PC-9 (cell line): ENCODE measurements at places on chromosomes 5 and 9.

- peak; percentile 30 for DNase-seq
- H3K4me1 ChIP-seq: peaks cover 18% of the 10 kb centered on the region
- H3K4me3 ChIP-seq: peak overlapping the region; percentile 95
- H3K27ac ChIP-seq: peak overlapping the region; percentile 88
Observed at GRCh38 chr9:129176701-129177442, 1.2 kb downstream of the IER5L start.

GRCh38 chr5:64872044-64872443 is 103.3 kb downstream of the CWC27 start:
- peaks cover 6% of the 10 kb centered on the region; the same call in 1 of the 2 replicates for H3K4me1 ChIP-seq
- no peak overlapping the region for H3K27ac ChIP-seq
- H3K4me3 ChIP-seq: no peak overlapping the region
- no peaks in the 10 kb centered on the region for H3K27me3 ChIP-seq
- no peak for DNase-seq

DNA sequence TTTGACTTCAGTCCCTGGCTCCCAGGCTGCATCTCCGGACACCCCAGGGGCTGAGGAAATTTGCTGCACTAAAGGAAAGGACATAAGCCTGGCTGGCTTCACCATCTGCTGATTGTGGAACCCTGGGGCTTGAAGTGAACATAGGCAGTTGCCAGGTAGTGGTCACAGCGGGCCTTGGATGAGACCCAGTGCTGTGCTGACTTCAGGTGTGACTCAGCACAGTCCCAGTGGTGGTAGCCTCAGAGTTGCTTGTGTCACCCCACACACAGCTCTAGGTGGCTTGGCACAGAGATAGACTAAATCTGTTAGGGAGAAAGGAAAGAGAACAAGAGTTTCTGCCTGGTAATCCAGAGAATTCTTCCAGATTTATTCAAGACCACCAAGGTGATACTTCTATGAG is 36.1 kb upstream of the RUSC2 start:
- H3K27me3 ChIP-seq: peaks cover 13% of the 10 kb centered on the region; the same call in 1 of the 2 replicates
- H3K4me1 ChIP-seq: no peaks in the 10 kb centered on the region
- no peaks in the 10 kb centered on the region for H3K36me3 ChIP-seq
- no peak overlapping the region for H3K27ac ChIP-seq
- DNase-seq: no peak

- no peak overlapping the region for H3K4me3 ChIP-seq
- peak; percentile 40 for DNase-seq
- 0 out of 2 replicates have a peak overlapping the region, but pooled peaks have one; percentile 12 for H3K27ac ChIP-seq
- H3K27me3 ChIP-seq: no peaks in the 10 kb centered on the region
Observed at GRCh38 chr9:15349892-15350761, 43.1 kb upstream of the TTC39B start.

DNA sequence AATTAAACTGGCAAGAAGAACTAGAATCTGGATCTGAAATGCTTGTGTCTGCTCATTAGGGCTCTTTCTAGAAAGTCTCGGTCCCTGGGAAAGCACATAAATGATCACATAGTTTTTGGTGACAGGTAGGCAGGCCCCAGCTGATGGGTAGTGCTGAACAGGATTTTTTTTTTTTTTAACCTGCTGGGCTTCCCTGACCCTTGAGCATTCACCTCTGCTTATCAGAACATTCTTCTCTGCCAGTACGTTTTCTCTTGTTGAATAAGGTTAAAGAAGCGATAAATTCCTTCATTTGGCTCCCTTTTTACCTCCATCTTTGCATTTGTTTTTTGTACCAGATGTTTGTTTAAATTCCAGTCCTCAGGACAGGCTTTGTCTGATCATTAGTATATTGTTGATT is 8.8 kb downstream of the KDM4C start:
- no peaks in the 10 kb centered on the region for H3K36me3 ChIP-seq
- no peaks in the 10 kb centered on the region; the same call in 1 of the 2 replicates for H3K4me1 ChIP-seq
- H3K27ac ChIP-seq: no peak overlapping the region
- H3K4me3 ChIP-seq: no peak overlapping the region
- no peaks in the 10 kb centered on the region for H3K27me3 ChIP-seq

GRCh38 chr5:32489791-32490562 is 45.4 kb upstream of the ZFR start:
- no peak overlapping the region for H3K4me3 ChIP-seq
- no peaks in the 10 kb centered on the region for H3K27me3 ChIP-seq
- H3K4me1 ChIP-seq: no peaks in the 10 kb centered on the region
- H3K36me3 ChIP-seq: no peaks in the 10 kb centered on the region
- H3K27ac ChIP-seq: no peak overlapping the region
- DNase-seq: peak; percentile 67

DNA sequence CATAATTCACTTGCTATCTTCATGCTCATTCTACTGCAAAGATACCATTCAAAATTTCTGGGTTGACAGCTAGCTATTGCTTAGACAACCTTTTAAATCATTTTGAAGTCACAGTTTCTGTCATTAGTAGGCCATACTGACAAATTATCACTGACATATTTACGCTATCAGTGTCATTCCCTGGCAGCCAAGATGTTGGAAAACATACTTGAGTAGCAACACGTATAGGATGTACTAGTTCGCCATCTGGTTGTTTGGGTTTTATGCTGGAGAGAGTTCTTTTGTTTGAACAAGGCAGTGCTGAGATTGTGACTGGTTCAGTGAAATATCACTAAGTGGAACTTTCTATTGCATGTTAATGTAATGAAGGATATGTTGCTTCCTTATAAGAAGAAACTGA is 621.9 kb downstream of the DTWD2 start:
- no peaks in the 10 kb centered on the region for H3K27me3 ChIP-seq
- no peaks in the 10 kb centered on the region for H3K36me3 ChIP-seq
- no peaks in the 10 kb centered on the region for H3K4me1 ChIP-seq
- no peak overlapping the region for H3K4me3 ChIP-seq
- H3K27ac ChIP-seq: no peak overlapping the region

- no peak overlapping the region for H3K27ac ChIP-seq
- no peaks in the 10 kb centered on the region for H3K4me1 ChIP-seq
- peaks cover 80% of the 10 kb centered on the region for H3K27me3 ChIP-seq
- H3K4me3 ChIP-seq: no peak overlapping the region
- DNase-seq: no peak
Observed at GRCh38 chr5:2094616-2094995, 211.9 kb upstream of the IRX4 start.

- H3K27me3 ChIP-seq: no peaks in the 10 kb centered on the region
- H3K36me3 ChIP-seq: no peaks in the 10 kb centered on the region
- no peak for DNase-seq
- no peak overlapping the region for H3K27ac ChIP-seq
- no peak overlapping the region for H3K4me3 ChIP-seq
Observed at GRCh38 chr5:59655693-59656309, 237.7 kb downstream of the PDE4D start.

GRCh38 chr9:77417566-77417965 is 230.6 kb downstream of the GNA14 start:
- no peaks in the 10 kb centered on the region for H3K36me3 ChIP-seq
- no peaks in the 10 kb centered on the region for H3K27me3 ChIP-seq
- DNase-seq: no peak
- H3K4me1 ChIP-seq: peaks cover 15% of the 10 kb centered on the region
- H3K4me3 ChIP-seq: no peak overlapping the region

- H3K4me1 ChIP-seq: no peaks in the 10 kb centered on the region
- DNase-seq: no peak
- no peak overlapping the region for H3K27ac ChIP-seq
Observed at GRCh38 chr5:115648056-115648455, 22.2 kb upstream of the TMED7 start.

DNA sequence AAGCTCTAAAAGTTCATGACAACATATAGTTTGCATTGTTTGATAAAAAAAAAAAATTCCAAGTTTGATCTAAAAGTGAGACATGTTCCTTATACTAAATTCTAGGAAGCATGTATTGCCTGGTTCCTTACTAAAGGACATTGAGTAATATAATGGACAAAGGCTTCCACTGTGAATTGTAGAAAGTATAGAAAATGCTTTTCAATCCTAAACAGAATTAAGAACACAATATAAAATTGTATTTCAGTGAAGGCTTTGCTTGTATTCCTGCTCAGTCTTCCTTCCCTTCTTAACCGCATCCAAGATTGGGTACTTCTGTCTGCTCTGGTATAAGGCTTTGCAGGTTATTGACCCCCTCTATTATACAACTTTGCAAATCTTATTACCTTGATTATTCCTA is 2.4 kb downstream of the RECK start:
- no peak overlapping the region for H3K4me3 ChIP-seq
- H3K36me3 ChIP-seq: no peaks in the 10 kb centered on the region

GRCh38 chr5:172164769-172165212 is 23.2 kb downstream of the STK10 start:
- H3K27me3 ChIP-seq: no peaks in the 10 kb centered on the region
- no peaks in the 10 kb centered on the region for H3K4me1 ChIP-seq
- H3K27ac ChIP-seq: no peak overlapping the region
- H3K4me3 ChIP-seq: no peak overlapping the region

DNA sequence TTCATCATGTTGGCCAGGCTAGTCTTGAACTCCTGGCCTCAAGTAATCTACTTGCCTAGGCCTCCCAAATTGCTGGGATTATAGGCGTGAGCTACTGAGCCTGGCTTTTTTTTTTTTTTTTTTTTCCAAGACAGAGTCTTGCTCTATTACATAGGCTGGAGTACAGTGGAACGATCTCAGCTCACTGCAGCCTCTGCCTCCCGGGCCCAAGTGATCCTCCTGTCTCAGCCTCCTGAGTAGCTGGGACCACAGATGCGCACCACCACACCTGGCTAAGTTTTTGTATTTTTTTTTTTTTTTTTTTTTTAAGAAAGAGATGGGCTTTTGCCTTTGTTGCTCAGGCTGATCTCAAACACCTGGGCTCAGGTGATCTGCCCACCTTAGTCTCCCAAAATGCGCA is 26.2 kb upstream of the GPR21 start:
- peaks cover 25% of the 10 kb centered on the region for H3K36me3 ChIP-seq
- no peak for DNase-seq
- H3K27ac ChIP-seq: no peak overlapping the region
- 0 out of 2 replicates have a peak, but pooled peaks cover 6% of the 10 kb centered on the region for H3K4me1 ChIP-seq
- H3K4me3 ChIP-seq: no peak overlapping the region
- H3K27me3 ChIP-seq: no peaks in the 10 kb centered on the region

GRCh38 chr5:86864051-86864450 is 246.3 kb downstream of the COX7C start:
- H3K4me1 ChIP-seq: no peaks in the 10 kb centered on the region
- H3K27me3 ChIP-seq: no peaks in the 10 kb centered on the region
- no peaks in the 10 kb centered on the region for H3K36me3 ChIP-seq
- H3K27ac ChIP-seq: no peak overlapping the region
- no peak overlapping the region for H3K4me3 ChIP-seq

DNA sequence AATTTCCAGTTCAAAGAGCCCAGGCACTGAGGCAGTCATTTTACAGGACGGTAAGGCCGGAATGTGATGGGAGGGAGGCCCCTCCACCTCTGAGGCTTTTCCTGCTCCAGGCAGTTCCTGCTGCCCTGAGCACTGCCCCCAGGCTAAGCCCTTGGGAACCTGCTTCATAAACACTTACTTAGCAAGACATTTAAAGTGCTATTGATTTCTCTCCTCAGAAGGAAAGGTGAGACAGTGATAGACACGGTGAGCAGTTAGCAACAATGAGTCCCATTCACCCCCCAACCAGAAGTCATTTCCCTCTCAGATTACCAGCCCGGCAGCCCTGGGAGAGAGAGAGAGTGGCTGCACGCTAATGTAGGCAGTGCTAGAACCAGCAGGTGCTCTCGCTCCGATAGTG is 462.5 kb downstream of the SPOCK1 start:
- no peak overlapping the region for H3K4me3 ChIP-seq
- peak; percentile 25 for DNase-seq
- H3K36me3 ChIP-seq: no peaks in the 10 kb centered on the region
- no peak overlapping the region for H3K27ac ChIP-seq
- H3K27me3 ChIP-seq: no peaks in the 10 kb centered on the region
- no peaks in the 10 kb centered on the region; the same call in 1 of the 2 replicates for H3K4me1 ChIP-seq

DNA sequence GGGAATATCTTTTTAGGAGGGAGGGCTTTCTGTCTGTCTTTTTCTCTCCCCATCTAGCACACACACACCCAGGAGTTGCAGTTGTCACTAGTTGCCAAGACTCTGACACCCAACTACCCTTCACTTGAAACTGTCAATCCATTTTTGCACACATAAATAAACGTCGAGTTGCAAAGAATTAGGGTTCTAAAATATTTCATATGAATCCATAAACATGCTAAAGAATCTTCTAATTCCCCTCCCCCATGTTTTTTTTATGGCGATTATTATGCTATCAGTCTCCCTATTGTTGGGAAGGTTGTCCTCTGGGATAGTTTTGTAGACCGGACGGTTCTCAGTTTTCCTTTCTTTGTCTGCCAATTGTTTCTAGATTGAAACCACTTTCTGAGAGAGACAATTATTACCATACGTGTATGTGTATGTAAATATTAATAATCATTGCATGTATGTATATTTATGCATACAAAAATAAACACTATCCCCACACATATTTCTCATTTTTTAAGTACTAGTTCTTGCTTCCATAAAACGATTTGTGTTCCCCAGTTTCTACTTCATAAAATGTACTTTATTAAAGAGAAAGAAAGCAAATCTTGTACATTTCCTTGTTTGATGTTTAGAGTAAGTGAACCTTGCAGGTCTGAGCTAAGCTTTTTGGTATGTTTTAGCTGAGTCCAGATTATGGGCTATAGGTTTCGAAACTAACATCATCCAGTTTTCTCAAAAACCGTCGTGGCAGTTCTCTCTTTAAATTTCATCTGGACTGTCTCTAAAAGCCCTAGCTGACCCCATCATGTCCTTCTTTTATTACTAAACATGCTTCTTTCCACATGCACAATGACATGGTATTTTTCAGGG is 165.0 kb upstream of the MPDZ start:
- no peak for DNase-seq
- no peaks in the 10 kb centered on the region for H3K27me3 ChIP-seq
- no peaks in the 10 kb centered on the region for H3K36me3 ChIP-seq
- H3K4me1 ChIP-seq: no peaks in the 10 kb centered on the region

DNA sequence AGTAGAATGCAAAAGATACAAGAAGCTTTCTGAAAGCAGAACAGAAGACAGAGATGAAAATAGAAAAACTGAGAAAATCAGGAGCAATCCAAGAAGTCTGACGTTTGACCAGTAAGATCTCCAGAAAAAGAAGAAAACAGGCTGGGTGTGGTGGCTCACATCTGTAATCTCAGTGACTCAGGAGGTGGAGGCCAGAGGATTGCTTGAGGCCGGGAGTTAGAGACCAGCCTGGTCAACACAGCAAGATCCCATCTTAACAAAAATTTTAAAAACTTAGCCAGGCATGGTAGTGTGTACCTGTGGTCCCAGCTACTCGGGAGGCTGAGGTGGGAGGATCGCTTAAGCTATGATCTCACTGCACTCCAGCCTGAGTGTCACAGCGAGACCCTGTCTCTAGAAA is 15.9 kb downstream of the RETREG1 start:
- no peak for DNase-seq
- H3K27me3 ChIP-seq: peaks cover 27% of the 10 kb centered on the region; the same call in 1 of the 2 replicates
- no peaks in the 10 kb centered on the region for H3K4me1 ChIP-seq
- H3K36me3 ChIP-seq: no peaks in the 10 kb centered on the region
- no peak overlapping the region for H3K27ac ChIP-seq

DNA sequence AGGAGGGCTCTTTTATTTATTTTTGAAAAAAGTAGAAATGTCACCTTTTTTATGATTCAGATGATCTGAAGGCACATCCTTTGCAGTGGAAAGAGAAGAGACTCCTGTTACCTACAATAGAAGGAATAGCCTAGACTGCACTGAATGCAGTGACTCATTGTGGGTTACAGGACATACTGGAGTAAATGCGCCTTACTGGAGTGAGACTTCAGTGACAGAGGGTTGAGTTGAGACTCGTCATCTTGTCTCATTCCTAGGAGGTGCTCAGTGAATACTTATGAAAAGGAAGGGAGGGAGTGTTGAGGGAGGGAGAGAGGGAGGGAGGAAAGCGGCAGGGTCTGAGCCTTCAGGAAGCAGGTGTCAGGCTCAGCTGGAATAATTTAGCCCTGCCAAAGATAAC is 25.2 kb downstream of the ANKRA2 start:
- H3K4me1 ChIP-seq: peaks cover 37% of the 10 kb centered on the region
- peak; percentile 50 for DNase-seq
- H3K27ac ChIP-seq: peak overlapping the region; percentile 83
